Activated naive CD4-positive, alpha-beta T cell treated with anti-CD3 and anti-CD28 coated beads, Interleukin-2, amount 10 ng/mL, durations not matched to agents 7 days and 5 days (primary cell): ENCODE measurements at places on chromosomes 3 and 15.

GRCh38 chr3:70726096-70726938 lies 413.9 kb upstream of the MDFIC2 start:
- no peak for DNase-seq

DNA sequence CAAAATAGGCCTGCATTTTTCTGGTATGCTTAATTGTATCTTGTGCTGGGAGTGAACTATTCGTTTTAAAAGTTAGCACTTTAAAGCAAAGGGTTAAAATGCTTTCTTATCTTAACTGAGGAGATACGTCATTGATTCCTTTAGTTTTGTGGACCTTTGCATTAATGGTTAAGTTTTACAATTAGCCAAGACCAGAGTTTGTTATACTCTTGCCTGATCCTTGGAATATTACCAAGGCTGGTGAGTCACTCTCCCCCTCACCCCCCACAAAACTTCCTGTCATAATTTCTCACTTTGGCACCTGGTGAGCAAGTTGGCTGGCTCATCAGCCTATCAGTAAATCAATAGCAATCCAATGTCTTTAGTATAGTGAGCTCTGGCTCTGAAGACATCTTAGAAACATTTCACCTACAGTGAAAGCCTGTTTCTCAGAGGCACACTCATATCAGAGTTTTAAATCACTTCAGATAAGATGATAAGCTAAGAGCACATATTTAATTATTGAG lies 26.7 kb downstream of the SLC2A2 start:
- DNase-seq = no peak

DNA sequence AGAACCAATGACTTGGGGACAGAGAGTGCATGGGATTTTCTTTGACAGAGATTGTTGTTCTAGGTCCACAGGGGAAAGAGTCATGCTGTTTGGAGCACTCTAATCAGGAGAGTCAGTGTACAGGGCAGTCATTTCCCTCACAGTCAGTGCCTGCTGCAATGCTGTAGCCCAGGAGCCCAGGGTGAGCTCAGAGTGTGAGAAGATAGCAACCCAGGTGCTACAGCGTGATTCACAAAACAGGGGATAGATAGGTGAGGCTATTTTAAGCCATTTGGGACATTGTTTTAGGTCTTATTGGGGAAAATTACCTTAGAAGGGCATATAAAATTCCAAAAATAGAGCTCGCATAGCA lies 37.3 kb downstream of the LNP1 start:
- no peak for DNase-seq

GRCh38 chr15:86021281-86022264 lies 58.1 kb upstream of the AGBL1 start:
- no peak for DNase-seq

DNA sequence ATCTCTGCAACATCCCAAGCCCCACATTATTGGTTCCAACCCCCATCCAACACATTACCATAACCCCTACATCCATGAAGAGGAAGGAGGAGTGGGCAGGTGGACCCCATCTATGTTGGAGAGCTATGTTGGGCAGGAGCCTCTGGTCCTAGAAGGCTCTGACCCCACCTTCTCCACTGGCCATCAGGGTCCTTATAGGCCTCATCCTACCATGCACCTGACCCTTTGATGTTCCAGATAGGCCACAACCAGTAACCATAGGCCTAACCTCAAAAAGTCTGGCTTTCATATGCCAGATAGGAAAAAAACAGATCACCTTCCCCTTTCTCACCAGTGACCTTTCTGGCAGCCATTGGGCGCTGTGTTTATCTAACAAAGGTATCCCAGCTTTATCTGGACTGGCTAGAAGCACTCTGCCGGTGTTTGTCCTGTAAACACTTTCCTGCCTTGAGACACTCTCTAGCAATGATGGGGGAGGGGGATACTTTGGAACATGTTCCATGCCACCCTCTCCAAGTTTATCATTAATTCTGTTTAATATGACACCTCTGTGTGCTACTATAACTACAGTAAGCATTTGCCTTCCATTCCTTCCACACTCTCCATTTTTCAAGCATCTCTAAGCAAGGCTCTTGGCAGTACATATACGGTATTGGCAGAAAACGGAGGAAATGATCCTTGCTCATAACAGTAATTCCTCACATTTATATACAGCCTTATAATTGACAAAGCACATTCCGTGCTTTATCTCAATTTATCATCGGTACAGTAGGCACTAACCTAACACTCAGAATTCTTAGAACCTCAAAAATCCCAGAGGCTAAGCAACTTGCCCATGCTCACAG lies 377.1 kb downstream of the VPS13C start:
- DNase-seq = no peak

DNA sequence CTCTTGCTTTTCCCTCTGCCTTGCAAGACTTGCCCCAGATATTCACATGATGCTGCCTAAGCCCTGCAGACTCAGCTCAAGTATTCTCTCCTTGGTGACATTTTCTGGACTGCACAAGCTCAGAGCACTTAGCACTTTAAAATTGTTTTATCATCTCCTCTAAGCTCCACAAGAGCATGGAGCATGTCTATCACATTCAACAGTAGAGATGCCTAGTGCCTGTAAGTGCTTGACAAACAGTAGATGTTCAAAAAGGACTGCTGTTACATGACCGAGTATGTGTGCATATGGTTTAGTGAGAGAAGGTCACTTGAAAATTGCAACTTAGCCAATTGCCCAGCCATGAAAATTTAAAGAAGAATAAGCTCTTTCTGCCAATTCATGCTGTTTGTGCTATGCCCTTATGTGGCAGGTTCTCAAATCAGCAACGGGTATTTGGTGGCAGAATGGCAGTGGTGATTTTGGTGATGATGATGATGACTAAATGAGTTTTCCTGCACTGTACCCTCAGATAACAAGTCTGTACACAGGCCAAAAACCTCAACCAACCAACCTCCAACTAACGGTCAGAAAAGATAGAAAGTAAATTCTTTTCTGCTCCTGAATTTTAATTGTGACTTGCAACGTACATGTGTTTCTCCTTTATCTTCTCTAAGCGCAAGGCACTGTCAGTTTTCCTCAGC lies 647.2 kb upstream of the UBE2E2 start:
- no peak for DNase-seq

DNA sequence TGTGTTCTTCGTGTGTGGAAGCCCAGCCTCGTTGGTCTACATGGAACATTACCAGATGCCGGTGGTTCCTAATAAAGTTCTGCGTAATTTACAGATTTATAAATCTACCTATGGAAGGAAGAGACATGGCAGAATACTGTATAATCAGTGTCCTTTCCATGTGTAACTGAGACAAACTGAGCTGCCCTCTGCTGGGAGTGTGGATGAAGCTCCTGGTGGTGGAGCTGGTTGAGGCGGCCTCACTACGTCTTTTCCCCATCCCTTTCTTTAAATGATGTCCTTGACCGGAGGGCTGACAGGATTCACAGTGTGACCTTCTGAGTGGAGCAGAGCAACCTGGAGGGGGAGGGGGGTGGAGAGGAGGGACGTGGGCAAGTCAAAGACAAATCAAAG lies 267.0 kb upstream of the CHRM5 start:
- DNase-seq = no peak

GRCh38 chr15:66925721-66926120 lies 139.7 kb upstream of the SMAD3 start:
- no peak for DNase-seq

- no peak for DNase-seq
These were observed 32.5 kb downstream of the CDCP1 start for GRCh38 chr3:45113625-45114050.

DNA sequence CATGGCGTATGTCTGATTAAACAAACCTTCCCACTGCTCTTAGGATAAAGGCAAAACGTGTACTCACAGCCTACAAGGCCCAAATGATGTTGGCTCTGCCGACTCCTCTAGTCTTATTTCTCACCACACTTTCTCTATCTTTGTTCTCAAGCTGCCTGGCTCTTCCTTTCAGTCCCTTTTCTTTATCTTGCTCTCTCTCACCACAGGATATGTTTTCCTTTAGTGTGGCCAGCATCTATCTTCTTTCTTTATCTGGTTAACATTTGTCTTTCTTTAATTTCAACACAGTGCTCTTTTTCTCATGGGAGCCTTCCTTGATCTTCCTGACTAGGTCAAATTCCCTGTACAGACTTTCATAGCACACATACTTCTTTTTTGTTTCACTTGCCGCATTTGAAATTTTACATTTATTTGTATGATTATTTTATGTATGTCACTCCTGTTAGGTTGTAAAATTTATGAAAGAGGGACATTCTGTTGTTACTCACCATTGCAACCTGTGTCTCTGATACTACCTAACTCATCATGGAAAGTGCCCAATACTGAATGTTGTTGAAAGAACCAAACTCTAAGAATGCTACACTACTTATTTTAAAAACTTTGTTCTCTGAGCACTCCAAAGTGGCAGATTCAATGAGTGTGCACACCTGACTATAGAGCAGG lies 328.9 kb upstream of the CBLB start:
- no peak for DNase-seq

DNA sequence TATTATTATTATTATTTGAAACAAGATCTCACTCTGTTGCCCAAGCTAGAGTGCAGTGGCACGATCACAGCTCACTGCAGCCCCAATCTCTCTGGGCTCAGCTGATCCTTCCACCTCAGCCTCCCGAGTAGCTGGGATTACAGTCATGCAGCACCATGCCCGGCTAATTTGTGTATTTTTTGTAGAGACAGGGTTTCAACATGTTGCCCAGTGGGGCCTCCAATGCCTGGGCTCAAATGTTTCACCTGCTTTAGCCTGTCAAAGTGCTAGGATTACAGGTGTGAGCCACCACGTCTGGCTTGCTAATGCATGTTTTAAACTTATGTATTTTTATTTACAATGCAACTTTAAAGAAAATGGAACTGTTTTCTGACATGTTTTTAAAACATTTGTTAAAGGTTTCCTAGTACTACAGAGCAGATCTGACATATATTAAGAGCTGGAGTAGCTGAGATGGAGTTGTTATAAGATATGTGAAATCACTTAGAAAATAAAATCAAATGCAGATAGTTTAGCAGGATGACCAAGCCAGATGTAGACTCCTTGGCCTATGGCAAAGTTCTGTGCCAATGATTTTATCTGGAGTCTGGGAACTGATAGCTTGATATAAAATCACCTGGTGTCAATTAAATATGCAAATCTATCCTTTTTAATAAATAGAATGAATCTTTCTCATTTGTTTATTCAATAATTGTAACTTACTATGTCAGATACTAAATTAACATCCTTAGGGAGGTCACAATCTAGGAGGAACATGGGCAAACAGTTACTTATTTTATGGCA lies 310.1 kb upstream of the NAALADL2 start:
- no peak for DNase-seq

GRCh38 chr3:4494895-4495264 lies 1.7 kb downstream of the ITPR1 start:
- DNase-seq = no peak

- peak; percentile 72 for DNase-seq
These were observed 31.5 kb downstream of the KCNAB1 start for GRCh38 chr3:156151824-156152428.

DNA sequence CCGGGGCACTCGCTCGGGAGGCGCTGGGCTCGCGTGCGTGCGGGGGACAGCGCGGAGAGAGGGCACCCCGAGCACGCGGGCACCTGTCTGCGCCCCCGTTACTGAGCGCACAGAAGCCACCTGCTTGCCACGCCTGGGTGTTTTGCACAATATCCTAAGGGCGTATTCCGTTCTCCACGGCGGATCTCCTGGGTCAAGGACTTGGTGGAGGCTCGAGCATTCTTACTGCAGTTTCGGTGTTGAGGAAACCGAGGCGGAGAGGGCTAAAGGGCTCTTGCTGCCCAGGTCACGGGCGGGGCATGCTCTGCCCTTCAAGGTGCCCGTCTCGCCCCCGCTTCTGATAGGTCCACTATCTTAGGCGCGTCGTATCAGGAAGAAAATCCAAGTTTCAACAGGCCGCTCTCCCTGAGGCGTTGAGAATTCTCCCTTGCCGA lies 526 bp downstream of the GPD1L start:
- no peak for DNase-seq

DNA sequence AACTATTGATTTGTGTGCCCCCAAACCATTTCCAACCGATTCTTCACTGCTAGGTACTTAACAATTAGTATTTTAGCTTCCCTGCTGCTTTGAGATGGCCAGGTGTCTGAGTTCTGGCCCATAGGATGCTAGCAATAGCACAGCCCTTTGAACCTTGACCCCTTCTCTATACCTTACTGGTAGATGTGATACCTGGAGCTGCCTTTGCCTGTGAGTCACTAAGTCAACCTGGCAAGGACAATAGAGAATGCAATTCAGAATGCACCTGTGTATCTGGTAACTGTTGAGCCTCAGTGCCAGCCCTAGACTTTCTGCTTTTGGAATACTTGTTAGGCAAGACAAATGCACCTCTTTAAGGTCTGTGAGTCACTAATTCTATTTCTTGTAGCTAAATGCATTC lies 467.4 kb downstream of the GRM7 start:
- no peak for DNase-seq

- no peak for DNase-seq
These were observed 476.0 kb downstream of the MFSD1 start for GRCh38 chr3:159277814-159278213.

GRCh38 chr3:127324913-127325628 lies 37.2 kb upstream of the PRR20G start:
- no peak for DNase-seq

GRCh38 chr15:85453144-85453872 lies 72.9 kb downstream of the AKAP13 start:
- no peak for DNase-seq

DNA sequence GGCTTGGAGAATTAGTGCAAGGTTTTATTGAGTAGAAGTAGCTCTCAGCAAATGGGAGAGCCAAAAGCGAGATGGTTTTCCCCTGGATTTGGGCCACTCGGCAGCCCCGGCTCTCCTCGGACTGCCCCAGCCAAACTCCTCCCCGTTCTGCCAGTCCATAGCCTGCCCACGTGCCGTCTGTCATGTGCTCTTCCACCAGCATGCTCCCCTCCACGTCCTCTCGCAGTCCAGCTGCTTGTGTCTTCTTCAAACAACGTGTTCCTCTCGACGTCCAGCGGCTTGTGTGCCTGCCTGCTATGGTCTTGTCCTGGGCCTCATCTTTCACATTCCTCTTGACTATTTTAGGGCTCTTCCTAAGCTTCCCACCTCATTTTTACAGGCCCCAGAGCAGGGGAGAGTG lies 16.7 kb upstream of the SECISBP2L start:
- no peak for DNase-seq
